ENCODE measurements at places on chromosomes 3 and 15.

GRCh38 chr3:154954757-154955156 lies 125.4 kb upstream of the MME start:
- DNase-seq, result no peak

- no peak for DNase-seq
Measured at GRCh38 chr3:89628856-89629670, 521.6 kb downstream of the EPHA3 start.

- peak; percentile 40 for DNase-seq
Measured at GRCh38 chr3:192917404-192918274, at the start of gene MB21D2. Gene MB21D2 (minus strand): TSS chr3:192917856. CDS start chr3:192917840, 16 bp downstream.

- DNase-seq, result no peak
Measured at GRCh38 chr3:28844298-28845005, 436.4 kb upstream of the RBMS3 start.

DNA sequence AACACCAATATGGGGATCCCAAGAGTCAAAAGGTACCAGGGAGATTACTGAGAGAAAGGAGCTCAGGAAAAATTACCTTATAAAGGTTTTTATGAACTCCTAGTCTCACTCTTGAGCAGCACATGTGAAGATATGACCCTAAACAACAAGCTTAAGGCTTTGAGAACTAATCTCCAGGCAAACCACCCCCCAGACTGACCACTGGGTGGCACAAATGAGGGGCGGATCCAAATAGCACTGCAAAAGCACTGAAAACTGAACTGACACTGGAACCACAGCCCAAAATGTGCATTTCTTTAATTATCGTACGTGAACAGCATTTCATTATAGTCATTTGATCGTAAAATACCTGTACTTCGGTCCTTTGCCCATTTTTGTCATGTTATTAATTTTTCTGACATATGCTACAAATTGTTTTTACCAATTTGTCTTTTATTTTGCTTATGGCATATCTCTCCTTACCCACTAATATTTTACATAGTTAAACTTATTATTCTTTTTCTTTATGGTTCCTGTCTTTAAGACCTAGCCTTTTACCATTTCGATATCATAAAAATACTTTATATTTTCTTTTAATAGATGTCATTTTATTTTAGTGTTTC lies 31.5 kb upstream of the TFDP2 start:
- no peak for DNase-seq

- DNase-seq, result no peak
Measured at GRCh38 chr3:49806850-49807249, 3.8 kb downstream of the INKA1 start.

GRCh38 chr15:89795996-89796395 lies 18.7 kb downstream of the ANPEP start:
- DNase-seq, result no peak

- DNase-seq, result no peak
Measured at GRCh38 chr3:42277676-42278075, 11.7 kb upstream of the CCK start.

- DNase-seq, result no peak
Measured at GRCh38 chr15:74301583-74302361, 65.6 kb downstream of the CCDC33 start.

DNA sequence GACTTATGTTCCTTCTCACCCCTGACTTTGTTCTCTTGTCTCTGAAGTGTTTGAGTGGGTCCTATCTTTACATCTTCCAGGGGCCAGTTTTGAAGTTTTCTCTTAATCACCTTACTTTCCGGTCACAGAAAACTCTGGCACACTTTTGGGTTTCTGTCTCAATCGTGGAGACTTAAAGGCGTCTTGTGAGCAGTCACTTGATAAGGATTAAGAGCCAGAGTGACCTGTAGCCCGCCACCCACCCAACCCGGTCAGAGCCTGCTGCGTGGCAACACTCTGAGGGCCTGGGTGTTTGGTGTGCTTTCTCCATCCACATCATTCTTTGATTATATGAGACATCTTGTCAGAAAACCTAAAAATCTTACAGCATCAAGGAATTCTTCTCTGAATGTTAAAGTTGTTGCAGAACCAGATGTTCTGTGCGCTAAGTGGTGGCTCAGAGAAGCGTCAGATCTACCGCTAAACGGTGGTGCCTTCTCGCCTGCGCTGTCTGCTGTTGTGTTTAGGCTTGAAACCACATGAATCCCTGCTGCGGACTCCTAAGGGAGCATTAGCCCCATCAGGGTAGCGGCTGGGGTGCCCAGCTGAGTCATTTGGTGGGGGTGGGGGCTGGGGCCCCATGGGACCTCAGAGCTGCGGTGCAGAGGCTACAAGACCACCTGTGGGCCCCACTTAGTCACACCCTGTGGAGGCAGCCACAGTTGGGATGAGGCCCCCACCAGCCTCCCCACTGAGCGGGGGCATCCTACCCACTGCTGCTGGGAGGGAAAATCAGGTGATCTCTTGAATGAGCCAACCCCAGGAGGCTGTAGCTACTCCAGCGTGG lies 158.7 kb upstream of the BHLHE40 start:
- DNase-seq, result no peak

DNA sequence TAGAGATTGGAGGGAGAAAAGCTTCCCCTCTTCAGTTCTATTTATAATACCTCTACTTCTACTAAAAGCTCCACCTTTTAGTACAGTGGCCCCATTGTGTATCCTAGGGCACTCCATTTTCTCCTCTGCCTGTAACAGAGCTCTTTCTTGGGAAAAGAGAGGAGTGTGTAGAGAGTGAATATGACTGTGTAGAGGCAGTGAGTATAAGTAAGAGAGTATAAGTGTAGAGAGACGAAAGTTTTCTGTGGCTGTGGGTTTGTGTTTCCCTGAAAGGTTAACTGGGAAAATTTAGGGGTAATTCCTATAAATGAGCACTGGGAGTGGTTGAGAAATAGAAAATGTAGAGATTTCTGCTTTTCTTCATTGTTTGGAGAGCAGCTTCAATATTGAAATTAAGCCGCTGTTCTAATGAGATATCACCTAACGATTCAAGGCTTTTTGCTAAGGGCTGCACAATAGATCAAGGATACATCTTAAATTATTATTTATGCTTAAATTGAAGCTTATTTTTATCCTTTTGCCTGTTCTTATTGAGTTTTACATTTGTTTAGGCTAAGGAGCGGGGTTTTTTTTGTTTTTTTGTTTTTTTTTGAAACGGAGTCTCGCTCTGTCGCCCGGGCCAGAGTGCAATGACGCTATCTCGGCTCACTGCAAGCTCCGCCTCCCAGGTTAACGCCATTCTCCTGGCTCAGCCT lies 6.9 kb downstream of the IQGAP1 start:
- DNase-seq, result no peak

DNA sequence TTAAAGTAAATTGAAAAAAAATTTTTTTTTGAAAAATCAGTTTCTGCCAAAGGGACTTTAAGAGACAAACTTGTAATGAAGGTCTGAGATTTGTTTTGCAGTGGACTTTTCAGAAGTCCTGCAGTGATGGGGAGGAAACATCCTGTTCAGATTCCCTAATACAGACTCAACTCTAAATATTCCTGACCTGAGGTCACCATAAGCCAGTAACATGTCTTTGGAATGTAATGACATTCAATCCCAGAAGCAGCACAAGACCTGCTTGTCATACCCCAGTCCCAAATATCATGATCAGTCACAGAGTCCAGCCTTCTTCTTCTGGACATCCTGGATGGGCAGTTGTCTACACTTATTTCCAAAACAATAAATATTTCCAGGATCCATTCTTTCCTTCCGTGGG lies 53.6 kb downstream of the TMEM39A start:
- DNase-seq, result no peak

DNA sequence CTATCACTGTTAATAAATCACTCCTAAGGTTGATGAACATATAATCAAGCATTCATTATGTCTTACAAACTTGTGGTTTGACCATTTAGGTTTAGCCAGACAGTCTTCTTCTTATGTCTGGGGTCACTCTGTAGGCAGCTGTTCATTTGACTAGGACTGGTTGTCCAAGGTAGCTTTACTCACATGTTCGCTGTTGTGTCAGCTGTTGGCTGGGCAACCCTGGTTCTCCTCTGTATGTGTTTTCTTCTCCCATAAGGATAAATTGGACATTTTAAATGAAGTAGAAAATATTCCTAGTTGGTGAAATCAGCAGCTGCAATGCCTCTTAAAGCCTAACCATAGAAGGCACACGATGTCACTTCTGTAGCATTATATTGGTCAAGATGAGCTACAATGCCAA lies 635.1 kb downstream of the EPHA3 start:
- DNase-seq, result no peak

DNA sequence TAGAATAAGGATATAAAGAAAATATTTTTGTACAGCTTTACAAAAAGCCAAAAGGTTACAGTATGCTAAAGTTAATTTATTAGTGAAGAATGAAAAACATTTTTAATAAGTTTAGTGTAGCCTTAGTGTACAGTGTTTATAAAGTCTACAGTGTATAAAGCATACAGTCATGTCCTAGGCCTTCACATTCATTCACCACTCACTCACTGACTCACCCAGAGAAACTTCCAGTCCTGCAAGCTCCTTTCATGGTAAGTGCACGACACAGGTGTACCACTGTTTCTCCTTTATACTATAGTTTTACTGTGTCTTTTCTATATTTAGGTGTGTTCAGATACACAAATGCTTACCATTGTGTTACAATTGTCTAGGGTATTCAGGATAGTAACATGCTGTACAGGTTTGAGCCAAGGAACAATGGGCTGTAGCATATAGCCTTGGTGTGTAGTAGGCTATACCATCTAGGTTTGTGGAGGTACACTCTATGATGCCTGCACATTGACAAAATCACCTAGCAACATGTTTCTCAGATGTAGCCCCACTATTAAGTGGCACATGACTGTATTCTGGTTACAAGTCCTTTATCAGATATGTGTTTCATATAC lies 197.1 kb upstream of the KBTBD8 start:
- no peak for DNase-seq

Measured in activated T-cell treated with anti-CD3 and anti-CD28 coated beads for 4 hours (primary cell).